ENCODE measurements at places on chromosomes 6 and 20.
A peak's percentile ranks its signal among the peaks of the same experiment; 100 is the strongest.

- DNase-seq: no peak
Measured at GRCh38 chr6:20338156-20338555, 63.5 kb upstream of the E2F3 start.

- DNase-seq: no peak
Measured at GRCh38 chr6:165636402-165637048, 26.5 kb downstream of the PDE10A start.

DNA sequence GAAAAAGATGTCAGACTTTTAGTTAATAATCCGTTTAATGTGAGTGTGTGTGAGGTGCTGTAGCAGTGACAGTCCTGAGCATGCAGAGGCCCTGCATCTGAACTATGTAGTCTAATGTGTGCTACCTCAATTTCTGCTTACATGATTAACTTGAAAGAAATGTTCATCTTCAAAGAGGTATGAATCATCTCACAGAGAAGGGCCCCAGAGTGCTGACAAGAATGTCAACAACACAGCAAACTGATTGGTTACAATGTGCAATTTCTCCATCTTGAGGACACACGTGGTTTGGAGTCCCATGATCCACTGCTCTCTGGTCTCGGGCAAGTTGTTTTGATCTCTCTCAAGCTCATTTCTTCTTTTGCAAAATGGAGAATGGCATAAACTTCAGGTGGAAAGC is 61.7 kb upstream of the EMILIN3 start:
- DNase-seq: peak; percentile 3

- no peak for DNase-seq
Measured at GRCh38 chr6:25731721-25732120, 22.8 kb upstream of the SLC17A4 start.

GRCh38 chr20:23146857-23147637 is 60.9 kb upstream of the CD93 start:
- no peak for DNase-seq

GRCh38 chr20:63155266-63156165 is 60.4 kb downstream of the YTHDF1 start:
- no peak for DNase-seq

DNA sequence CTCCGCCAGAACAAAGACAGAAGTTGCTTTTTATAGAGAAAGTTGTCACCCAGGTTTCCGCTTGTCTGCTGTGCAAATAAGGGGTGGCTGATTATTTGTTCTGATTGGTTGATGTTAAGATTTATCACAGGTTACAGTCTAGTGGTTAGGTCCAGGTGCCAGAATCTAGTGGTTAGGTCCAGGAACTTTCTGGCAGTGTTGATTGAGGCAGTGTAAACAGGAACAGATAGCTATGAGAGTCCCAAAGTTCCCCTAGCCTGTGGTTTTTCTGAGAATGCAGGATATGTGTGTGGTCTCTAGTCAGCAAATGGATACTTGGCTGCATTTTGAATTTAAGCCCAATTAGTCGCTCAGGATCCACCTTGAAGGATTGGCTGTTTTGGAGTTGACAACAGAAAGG is 148.0 kb downstream of the TMEM200A start:
- peak; percentile 9 for DNase-seq

- no peak for DNase-seq
Measured at GRCh38 chr20:8156235-8157079, 24.4 kb downstream of the PLCB1 start.

GRCh38 chr6:25309886-25310285 is 30.7 kb downstream of the CARMIL1 start:
- DNase-seq: no peak

DNA sequence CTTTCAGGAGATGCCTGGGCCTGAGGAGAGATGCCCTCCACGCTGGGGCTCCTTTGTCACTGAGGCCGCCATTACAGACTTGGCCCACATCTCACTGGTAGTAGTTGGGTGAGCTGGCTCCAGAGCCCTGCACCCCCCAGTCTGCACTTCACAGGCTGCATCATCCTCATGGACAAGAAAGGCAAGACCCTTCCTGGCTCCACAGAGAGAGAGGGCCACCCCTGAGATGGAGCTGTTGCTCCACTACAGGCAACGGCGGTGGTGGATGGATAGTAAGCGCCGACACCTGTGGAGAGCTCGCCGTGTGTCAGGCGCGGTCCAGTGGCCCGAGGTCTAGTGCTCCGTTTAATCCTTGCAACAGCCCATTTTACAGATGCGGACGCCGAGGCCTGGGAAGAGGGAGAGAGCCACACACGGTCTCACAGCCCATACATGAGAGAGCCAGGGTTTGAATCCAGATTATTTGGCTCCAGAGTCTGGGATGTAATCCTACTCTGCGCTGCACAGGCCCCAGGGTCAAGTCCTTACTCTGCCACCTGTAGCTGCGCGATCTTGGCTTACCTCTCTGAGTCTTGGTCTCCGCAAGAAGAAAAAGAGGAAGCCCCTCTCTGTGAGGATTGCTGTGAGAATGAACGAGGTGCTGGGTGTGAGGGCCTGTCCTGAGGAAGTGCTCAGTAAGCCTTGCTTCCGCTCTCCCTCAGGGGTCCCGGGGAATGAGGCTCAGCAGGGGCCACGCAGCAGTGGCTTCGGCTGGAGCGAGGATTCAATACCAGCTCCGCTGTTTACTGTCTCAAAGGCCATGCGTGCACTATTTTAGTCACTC is 34.5 kb downstream of the SPDEF start:
- DNase-seq: no peak

DNA sequence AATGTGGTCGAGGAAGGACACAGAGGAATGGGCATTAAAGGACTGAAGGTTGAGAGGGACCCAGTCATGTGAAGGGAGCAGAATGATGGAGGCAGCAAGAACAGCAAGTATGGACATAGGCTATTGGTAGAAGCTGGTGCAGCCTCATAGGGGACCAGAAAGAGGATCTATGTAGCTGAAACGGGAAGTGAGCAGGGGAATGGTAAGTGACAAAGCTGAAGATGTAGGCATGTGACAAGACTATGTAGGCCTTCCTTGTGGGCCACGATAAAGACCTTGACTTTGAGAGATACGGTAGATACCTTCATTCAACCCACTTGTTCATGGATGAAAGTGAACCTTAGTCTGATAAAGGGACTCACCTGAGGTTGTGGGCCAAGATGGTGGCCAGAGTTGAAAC is 3.5 kb downstream of the CTNNBL1 start:
- DNase-seq: no peak

DNA sequence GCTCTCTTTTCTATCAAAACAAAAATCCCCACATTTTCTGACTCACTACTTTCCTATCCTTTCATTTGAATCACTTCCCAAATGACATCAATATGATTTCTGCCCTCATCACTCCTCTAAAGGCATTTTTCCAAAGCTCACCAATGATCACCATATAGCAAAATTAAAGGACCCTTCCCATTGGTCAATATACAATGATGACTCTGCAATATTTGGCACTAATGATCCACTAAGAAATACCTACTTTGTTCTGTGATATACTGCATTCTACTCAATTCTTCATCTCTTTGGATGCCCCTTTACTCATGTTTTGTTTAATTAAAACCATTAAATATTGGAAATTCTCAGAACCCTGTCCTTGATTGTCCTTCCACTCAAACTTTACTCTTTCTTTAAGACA is 200.3 kb upstream of the PTCHD4 start:
- no peak for DNase-seq

- DNase-seq: no peak
Measured at GRCh38 chr6:42125231-42125630, 17.2 kb downstream of the C6orf132 start.

GRCh38 chr20:39853636-39854035 is 835.4 kb downstream of the MAFB start:
- no peak for DNase-seq

DNA sequence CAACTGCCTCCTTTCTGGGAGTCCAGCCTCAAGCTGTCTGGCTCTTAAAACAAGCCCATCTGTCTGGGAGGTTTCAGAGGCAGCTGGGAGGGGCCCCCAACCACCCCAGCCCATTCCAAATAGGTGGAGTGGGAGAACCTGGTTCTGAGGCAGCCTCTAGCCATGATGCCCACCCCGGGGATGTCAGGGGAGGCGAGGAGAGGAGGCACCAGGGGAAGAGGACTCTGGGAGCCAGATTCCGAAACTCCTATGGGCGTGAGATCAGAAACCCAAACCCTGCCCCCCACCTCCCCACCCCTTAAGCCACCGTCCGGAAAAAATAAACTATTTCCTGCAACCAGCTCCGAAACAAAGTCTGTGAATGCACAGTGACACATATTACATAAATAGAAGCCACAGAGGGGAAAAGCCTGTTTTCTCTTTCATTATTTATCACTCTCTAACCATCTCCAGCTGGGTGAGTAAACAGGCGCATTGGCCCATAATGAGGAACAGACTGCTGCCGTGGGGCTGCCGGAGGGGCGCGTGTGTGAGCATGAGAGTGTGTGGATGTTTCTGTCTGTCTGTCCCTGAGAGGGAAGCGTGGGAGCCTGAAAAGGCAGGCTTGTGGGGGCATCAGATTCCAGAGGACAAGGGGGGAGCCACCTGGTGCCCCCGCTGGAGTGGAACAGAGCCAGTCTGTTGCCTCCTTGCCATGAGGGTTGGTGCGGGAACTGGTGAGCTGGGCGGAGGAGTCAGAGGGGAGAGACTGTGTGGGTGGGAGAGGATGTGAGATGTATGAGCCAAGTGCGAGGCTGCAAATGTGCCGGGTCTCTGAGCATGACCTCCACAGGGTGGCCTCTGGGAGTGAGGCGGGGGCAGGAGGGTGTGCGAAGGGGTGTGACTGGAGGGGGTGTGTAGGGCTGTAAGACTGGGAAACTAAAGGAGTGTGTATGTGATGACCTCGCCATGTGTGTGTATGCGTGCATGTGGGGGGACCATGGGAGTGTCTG is 14.3 kb upstream of the FOXP4 start:
- DNase-seq: peak; percentile 21

DNA sequence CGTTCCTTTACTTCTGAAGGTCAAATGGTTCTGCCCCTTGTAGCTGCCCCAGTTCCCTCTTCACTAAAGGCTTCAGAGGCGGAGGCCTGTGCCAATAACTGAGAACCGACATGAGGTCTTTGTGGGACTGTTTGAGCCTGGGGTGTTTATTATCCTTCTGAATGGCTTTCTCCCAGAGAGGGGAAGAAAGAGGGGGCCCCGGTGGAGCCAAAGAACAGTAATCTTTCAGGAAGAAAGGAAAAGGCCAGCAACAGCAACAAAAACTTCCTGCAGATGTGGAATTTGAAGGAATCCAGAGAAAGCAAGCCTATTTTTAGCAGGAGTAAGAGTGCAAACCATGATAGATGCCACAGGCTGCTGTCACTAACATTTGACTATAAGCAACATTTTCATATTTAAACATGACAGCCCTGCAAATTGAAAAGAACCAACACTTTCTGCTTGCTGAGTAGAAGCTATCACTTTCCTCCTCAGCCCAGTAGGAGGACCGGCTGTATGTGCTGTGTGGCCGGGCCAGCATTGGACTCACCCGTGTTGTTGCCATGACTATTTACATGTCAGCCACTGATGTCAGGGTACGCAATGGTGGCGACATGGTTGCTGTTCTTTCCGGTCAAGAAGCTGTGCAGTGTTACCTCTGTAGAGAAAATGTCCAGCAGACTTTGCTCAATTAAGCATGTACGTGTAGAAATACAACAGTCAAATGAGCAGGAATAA is 121.3 kb downstream of the SOBP start:
- DNase-seq: no peak

DNA sequence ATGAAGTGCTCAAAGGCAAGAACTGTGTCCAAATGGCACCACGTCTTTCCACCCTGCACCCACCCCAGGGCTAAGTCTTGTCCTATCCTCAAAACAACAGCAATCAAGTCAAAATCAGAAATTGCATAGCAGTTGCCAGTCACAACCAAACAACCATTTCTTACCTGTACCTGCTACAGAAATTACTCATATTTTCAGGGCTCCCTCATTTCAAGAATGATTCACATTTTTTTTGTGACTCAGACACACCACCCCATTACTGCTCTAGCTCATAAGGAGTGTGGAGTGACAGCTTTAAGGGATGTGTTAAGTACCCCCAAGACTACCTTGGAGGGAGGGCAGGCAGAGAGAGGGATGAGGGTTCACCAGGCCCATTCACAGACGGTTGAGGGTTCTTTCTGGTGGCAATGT is 111.7 kb downstream of the TRERF1 start:
- DNase-seq: no peak

DNA sequence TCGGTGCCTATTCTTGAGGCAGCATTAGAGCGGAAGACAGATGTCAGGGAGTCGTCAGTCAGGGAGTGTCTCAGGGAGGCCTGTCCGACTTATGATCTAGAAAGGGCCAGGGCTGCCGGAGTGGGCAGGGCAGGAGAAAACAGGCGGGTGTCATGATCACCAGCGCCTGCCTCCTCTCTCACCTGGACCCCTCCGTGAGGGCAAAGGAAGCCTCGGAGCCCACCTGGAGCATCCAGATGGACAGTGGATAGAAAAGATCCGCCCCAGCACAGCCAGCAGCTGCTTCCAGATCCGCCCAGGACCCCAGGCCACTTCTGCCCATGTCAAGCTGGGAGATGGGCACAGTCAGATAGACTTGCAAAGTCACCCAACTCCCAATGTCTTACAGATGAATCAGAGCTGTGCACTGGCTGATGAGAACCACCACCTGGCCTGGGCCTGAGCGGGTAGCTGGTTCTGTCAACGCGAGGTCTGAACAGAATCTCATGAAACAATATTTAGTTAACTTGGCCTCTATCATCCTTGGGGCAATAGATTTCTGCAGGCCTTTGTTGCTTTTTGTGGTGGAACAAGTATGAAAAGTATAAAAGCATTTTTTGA is 22.2 kb downstream of the PSMG4 start:
- no peak for DNase-seq

DNA sequence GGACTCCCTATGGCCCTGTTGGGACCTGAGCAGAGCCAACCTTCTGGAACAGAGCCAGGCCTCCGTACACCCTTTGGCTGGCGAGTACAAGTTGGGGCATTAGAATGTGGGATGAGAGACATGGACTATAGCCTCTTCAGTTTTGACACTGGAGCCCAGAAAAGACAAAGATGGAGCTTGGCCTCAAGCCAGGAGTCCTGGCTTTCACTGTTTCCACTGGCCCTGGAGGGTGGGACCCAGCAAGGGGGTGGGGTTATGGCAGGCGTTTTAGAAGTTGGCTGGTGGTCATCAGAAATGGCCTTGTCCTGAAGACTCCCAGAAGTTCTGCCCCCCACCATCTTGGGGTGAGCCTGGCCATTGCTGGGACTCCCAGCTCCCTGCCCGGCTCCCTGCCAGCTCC is 21.8 kb downstream of the ITPR3 start:
- DNase-seq: no peak

DNA sequence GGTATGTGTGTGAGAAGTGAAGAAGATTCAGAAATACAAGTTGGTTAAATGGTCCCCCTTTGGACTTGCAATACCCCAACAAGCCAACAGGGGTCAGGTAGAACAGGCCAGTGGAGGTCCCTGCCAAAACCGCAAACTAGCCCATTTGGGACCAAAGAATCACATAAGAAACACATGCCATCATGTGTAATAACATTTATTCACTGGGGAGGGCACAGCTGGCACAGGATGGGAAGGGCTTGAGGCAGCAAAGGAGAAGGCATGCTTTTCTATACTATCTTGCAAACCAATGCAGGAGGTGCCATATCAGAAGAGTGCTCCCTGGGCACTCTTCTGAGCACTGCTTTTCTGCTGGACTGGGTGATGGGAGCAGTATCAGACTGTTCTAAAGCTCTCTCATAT is 116.1 kb upstream of the TRAF3IP2 start:
- DNase-seq: no peak

Measured in stimulated activated CD8-positive, alpha-beta memory T cell treated with anti-CD3 and anti-CD28 coated beads, Interleukin-2, amount 100 ng/mL, for 1 hour (primary cell).